ENCODE measurements at places on chromosomes 16 and 17.

DNA sequence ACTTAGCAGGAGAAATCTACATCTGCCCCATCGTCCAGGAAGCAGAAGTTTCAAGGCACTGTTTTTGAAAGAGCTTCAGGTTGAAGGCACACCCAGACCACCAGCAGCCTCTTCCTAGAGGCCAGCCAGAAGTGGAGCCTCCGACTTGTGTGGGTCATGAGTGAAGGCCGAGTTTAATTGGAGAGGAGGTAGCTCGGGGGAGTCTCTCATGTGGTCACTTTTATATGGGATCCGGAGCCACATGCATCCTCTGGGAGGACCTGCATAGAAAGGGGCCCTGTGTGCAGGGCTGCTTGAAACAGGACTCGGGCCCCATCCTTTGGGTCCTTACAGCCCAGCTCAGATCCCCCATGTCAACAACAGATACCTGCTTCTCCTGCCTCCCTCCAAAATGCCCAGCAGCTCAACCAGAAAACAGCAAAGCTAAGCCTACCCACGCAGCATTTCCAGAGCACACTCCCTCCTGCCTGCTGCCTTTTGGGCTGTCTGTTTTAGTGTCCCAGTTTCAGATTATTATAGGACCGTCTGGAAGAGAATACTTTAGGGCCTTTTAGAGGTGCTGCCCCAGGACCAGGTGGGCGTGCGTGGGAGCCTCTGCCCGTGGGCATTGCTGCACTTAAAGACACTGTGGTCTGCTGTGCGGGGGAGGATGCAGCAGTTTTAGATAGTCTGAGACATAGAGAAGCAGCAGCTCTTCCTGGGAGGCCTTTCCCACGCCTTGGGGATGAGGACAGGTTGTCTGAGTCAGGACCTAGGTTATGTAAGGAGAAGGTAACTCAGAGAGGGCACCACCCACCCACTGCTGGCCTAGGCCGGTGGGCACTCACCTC lies 29.5 kb downstream of the MPRIP start:
- no peak for DNase-seq

DNA sequence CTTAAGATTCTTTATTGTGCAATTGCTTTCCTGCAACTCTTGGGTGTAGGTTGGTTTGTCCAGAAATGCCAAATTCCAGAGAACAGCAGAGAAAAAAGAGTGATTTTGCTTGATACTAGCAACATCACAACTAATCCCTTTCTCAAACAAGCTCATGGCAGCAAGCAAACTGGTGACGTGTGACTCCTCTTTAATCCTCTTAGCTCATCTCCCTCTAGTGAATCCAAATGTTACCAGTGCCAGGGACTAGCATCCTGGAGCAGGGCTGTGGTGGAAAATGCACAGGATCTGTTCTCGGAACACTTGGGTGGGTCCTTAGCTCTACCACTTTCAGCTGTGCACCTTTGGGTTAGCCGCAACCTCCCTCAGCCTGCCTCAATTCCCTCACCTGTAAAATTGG lies 204.0 kb upstream of the CCL2 start:
- DNase-seq, result no peak

- DNase-seq, result no peak
Measured at GRCh38 chr17:82031885-82032627, 578 bp downstream of the RAC3 start.

- no peak for DNase-seq
Measured at GRCh38 chr16:84717484-84717883, 17.7 kb downstream of the USP10 start.

GRCh38 chr17:42559075-42559474 lies 2.9 kb upstream of the COASY start:
- DNase-seq, result no peak

GRCh38 chr17:49728425-49728824 lies 20.7 kb upstream of the SLC35B1 start:
- DNase-seq, result no peak

GRCh38 chr17:19005789-19006430 lies 1.3 kb upstream of the FAM83G start:
- no peak for DNase-seq

GRCh38 chr17:1713878-1714426 lies 3.8 kb upstream of the TLCD2 start:
- DNase-seq, result no peak

DNA sequence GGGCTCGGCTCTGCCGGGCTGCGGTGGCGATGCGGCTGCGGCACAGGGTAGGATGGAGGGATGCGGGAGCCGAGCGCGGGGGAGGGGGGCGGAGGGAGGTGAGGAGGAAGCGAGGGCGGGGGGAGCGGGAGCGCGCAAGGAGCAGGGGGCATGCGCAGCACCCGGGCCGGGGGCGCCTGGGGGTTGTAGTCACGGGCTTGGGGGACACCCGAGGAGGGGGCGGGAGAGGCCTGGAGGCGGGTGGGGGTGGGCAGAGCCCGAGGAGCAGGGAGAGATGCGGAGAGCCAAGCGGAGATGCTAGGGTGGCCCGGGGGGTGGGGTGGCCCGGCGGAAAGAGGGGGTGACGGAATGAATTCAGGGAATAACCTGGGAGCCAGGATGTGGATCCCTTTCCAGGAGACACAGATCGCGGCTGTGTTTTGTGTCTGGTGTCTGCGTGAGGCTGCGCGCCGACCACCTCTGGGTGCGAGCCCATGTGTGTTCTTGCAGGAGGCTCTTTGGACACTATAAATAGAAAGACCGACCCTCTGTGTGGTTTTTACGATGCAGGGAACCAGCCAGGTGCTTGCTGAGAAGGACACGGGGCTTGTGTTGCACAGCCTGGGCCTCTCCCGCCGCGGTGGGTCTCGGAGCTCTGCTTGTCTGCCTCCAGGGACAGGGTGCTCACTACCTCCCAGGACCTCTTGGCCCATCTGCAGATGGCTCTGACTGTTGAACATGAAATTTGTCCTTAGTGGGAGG lies at the start of gene STX1B:
TSS of gene STX1B (minus strand) at position 54 of the 741 bp plus-strand sequence. CDS start 242 bp downstream, outside the sequence.
- DNase-seq, result peak; percentile 40

DNA sequence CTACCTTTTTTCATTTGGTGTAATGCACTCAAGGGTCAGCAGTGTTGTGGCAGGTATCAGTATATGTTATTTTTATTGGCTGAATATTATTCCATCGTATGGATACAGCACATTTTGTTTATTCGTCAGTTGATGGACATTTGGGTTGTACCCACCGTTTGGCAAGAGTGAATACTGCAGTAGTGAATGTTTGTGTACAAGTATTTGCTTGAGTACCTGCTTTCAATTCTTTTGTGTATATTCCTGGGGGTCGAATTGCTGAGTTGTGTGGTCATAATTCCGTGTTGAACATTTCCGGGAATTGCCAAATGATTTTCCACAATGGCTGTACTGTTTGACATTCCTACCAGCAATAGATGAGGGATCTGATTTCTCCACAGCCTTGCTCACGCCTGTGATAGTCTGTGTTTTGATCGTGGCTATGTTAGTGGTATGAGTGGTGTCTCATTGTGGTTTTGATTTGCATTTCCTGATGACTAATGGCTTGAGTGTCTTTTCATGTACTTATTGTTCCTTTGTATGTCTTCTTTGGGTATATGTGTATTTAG lies 108.4 kb downstream of the OR1D5 start:
- DNase-seq, result no peak

GRCh38 chr16:79609861-79610260 lies 9.3 kb upstream of the MAF start:
- no peak for DNase-seq

DNA sequence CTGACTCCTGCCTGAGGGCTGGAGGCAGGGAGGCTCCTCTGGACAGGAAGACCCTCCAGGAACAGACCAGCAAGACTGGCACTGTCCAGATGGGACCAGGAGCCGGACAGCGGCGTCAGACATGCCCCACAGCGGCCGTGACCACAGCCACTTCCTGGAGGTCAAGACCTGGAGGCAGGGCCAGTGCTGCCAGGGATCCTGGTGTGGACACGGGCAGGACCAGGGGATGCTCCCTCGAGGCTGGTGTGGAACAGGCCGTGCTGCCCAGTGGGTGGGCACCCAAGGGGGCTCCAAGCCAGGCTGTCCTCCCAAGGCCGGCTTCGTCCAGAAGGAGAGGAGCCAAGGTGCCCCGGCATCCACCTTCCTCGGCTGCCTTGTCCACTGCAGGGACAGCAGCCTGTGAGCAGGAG lies 4.5 kb upstream of the CCDC57 start:
- DNase-seq, result no peak

DNA sequence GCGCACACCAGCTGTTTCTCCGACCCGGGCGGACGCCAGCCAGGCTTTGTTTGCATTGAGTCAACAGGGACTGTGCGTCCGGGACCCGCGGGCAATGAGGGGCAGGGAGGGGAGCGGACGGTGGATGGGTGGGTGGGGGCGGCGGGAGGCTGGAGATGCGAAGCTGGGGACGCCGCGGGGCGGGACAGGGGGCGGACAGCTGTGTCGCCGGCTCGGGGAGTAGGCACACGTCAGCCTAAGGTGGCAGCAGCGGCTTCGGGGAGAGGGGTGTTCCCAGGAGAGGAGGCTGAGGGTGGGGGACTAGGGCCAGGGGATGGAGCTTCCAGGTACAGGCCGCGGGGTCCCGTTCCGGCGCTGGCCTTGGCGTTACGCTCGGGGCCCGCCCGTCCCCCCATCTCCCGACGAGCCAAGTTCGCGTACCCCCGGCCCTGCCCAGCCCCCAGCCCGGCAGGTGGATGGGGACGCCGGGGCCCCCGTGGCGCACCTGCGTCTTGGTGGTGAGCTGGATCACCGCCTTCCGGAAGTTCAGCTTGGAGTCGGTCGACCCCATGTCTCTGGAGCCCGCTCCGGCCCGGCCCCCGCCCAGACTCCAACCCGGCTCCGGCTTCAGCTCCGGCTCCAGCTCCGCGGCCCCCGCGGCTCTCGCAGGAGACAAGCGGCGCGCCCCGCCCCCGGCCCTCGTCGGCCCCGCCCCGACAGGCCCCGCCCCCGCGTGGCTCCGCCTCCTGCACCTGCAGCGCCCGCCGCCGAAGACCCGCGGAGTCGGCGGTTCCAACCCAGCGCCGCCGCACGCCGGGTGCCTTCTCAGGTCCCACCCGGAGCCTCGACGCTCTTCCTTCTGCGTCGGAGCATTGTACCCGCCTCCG lies at the start of gene HID1:
TSS of gene HID1 (minus strand) at position 653 of the 866 bp plus-strand sequence. CDS start at position 550, 103 bp downstream.
- peak; percentile 65 for DNase-seq

GRCh38 chr16:66238696-66239095 lies 127.8 kb upstream of the CDH5 start:
- no peak for DNase-seq

DNA sequence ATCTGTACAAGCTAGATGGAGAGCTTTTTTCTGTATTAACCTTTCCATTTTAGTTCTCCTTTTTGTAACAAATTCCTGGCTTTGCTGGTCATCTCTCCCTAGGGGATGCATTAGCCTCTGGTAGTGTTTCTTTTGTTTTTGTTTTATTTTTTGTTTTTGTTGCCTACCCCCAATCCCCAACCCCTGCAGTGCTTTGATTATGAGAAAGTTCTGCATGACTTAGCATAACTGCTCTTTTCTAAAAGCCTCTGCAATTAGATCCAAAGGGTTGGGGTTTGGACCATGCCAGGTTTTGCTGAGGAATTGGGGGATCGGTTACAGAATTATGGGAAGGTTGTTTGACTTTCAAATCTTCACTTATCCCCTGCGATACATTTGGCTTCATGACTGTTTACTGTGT lies 98.2 kb downstream of the ADAMTS18 start:
- DNase-seq, result no peak

- DNase-seq, result no peak
Measured at GRCh38 chr17:57773557-57773956, 28.5 kb upstream of the CCDC182 start.

- no peak for DNase-seq
Measured at GRCh38 chr17:13297183-13297582, 279.4 kb upstream of the ELAC2 start.

- DNase-seq, result no peak
Measured at GRCh38 chr16:87847785-87848675, 21.3 kb downstream of the SLC7A5 start.

- no peak for DNase-seq
Measured at GRCh38 chr16:52547004-52547833, at the start of gene TOX3. TSS of gene TOX3 (minus strand) at chr16:52547143. CDS start at chr16:52546723, 420 bp downstream.

DNA sequence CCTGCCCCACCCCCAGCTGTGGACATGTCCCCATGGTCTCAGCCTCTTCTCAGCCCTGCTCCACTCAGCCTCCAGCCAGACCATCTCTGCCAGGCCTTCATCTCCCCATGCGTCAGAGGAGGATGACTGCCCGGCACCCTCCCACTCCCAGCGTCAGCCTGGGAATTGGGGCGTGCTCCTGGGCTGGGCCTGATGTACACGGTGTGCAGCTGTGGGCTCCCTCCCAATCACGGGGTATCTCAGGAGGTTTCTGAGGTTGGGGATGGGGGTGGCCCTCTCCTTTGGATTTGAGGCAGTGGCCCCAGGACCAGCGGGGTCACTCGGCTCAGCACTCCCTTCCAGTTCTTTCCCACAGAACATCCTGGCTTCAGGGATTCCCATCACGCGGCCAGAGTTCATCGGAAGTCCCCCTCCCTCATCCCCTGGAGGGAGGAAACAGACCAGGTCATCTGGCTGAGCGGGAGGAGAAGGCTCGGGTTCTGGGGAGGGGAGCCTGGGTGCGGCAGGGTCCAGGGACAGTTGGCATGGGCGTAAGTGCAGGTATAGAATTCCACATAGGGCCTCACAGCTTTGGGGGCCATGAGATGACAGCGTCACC lies 36.9 kb downstream of the SOCS3 start:
- DNase-seq, result no peak

GRCh38 chr16:47713225-47713595 lies 252.1 kb downstream of the PHKB start:
- DNase-seq, result no peak

DNA sequence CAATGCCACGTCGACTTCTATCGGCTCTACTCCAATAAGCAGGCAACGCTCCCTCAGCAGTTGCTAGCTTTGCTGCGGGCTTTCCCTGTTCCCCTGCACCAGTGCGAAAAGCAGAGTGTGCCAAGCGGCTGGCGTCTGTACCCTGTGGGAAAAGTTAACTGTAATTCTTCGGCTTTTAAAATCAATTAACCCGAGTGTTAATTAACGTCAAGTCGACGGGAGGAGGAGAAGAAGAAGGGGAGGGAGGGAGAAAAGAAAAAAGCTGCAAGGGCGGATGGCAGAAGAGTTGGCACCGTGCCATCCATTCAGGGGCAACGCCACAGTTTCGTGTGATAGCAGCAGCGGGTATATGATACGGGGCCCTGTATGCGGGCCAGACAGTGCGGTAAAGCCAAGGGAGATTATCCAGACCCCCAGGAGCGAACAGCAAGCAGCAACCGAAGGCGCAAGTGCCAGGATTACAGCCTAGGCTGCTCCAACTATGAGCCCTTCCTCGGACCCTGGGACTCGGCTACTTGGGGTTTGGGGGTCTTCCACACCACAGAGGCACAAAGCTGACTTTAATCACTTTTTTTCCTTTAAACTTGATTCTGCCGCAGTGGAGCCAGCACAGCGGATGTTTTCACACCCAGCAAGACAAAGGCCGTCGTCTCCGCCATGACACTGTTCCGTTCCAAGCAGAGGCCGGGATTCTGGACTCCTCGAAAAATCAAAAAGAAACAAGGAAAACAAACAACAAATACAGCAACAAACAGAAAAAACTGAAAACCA lies 253.8 kb upstream of the PMFBP1 start:
- DNase-seq, result no peak

- DNase-seq, result no peak
Measured at GRCh38 chr16:76696876-76697275, 419.7 kb downstream of the CNTNAP4 start.

- no peak for DNase-seq
Measured at GRCh38 chr16:23163921-23164320, 14.7 kb upstream of the USP31 start.

GRCh38 chr17:49694847-49695697 lies 12.7 kb downstream of the SLC35B1 start:
- peak; percentile 50 for DNase-seq

GRCh38 chr17:72372185-72372584 lies 251.4 kb downstream of the SOX9 start:
- no peak for DNase-seq

- DNase-seq, result no peak
Measured at GRCh38 chr17:65547253-65547670, 14.2 kb downstream of the AXIN2 start.

GRCh38 chr16:22220714-22221113 lies 14.6 kb downstream of the EEF2K start:
- no peak for DNase-seq

Measured in activated CD4-positive, CD25-positive, alpha-beta regulatory T cell (primary cell).